MG63 (cell line): ENCODE measurements at places on chromosomes 2 and 18.

DNA sequence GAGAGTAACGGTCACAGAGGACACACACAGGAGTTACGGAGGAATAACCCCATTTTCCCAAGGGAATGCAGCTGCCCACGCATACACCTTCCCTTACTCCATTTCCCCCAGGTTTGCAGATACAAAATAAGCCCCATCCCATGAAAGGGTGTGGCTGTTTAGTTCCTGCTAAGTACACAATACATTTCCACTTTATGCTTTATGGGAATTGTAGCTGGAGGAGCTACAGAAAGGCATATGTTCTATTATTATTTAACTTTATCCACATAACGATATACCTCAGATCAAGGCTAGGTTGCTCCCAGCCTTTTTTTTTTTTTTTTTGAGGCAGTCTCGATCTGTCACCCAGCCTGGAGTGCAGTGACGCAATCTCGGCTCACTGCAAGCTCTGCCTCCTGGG is 22.7 kb upstream of the INO80D start:
- no peak for DNase-seq

DNA sequence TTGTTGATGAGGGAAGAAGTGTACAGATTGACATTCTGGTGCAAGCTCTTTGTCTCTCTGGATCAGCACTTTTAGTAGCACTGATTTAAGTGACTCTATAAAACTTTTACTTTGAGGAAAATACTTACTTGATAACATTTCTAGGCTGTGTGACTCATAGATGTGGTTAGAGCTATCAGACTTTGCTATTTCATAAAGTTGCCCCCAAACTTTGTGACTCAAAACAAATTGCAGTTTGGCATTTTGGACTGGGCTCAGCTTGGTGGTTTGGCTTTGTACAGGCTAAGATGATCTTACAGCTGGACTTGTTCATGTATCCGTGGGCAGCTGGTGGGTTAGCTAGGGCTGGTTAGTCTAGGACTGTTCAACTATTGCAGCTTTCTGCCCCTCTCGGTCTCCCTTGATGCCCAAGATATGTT is 42.1 kb upstream of the GLS start:
- DNase-seq, result peak; percentile 79

DNA sequence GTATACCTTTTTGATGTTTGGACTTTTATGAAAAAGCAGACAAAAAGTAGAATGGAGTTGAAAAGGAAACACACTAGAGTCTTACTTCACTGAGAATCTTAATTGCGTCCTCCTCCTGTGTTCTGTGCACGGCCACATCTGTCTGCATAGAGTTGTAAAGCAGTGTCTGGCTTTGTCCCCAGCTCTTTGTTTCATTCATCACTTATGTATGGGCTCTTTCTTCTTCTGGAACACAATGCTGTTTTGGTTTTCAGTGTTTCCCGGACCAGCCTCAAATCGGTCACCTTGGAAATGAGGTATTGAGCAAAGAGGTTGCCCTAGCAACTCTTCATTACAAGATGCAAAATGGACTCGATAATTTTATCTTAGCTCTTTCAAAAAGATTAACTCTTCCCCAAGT is 104.3 kb upstream of the CNGA3 start:
- DNase-seq, result no peak

DNA sequence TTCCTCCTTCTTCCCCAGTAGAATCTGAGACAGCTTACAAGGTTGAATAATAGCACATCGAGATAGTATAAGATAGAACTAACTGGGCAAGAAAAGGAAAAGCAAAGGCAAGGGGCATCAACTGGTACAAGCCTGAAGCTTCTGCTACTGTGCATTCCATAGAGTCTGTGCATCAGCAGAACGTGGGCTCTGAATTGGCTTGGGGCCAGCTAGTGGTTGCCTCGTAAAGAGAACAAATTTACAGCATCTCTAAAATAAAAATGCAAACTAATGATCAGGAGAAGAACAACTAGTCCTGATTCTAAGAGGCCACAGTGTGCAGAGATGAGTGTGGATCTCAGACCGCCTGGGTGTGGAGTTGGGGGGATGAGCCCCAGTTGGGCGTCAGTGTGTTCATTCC is 36.6 kb downstream of the UPP2 start:
- no peak for DNase-seq

- DNase-seq, result no peak
Measured at GRCh38 chr2:120534457-120534856, 188.5 kb downstream of the INHBB start.

DNA sequence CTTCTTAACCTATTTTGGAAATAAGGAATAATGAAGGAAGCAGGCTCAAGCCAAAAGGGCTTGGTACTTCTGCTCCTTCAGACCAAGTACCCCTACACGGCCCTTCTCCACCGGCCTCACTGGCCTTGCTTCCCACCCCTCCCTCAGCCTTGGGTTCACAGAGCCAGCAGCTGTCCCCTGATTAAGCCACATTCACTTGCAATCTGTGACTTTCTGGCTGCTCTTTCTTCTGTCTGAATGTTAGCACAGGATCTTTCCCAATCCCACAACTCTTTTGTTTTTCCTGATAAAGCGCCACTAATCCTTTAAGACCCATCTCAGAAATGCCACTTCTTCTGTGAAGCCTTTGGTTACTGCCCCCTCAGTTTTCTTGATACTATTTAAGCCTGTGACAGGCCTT is 52.4 kb downstream of the REEP1 start:
- DNase-seq, result no peak

GRCh38 chr18:2654169-2654927 is 1.2 kb upstream of the SMCHD1 start:
- no peak for DNase-seq

GRCh38 chr18:59735269-59735860 is 38.1 kb upstream of the CCBE1 start:
- DNase-seq, result no peak

DNA sequence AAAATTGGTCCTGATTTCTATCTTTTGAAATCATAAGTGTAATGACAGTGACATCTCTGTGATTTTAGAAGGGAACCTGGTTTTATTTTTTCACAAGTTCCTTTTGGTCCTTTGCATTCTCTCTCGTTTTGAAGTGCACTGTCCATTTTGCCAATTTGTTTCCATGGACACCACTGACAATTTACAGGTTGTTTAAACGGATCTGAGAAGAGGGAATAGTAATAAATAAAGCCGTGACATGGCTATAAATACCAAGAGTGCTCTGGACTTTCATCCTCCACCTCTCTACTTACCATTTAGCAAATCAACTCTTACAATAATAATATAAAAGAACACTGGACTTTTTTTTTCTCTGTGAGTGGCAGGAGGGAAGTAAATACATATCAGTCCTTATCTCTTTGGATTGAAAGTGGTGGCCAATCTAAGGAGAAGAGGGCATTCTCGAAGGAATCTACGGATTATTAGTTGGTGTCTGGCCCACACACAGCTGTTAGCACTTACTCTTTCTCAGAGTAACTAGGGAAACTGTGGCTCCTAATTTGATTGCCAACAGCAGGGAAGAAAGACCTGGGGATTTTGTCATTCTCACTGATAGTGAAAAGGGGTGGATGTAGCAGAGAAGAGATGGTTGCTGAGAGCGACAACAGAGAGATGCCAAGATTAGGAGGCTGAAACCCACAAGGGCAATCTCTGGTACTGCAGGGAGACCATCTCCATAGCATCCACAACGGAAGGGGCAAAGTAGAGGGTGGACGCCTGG is 108.7 kb upstream of the FSHR start:
- DNase-seq, result no peak

GRCh38 chr2:62657783-62658182 is 47.7 kb upstream of the EHBP1 start:
- no peak for DNase-seq

DNA sequence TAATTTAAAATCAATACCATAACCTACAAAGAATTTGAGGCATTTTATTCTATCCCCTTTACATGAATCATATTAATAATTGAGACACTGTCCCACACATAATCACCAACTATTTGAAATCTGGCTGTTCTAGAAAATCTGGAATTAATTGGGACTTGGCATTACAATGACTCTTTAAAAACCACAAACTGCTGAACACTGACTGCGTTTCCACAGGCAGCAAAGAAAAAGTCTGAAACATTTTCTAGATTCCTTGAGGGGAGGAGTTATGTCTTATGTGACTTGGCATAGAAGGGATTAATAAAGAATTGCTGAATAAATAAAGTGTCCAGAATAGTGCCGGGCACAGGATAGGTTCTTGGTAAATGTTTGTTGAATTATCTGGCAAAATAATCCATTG is 61.4 kb downstream of the GPR39 start:
- DNase-seq, result no peak

DNA sequence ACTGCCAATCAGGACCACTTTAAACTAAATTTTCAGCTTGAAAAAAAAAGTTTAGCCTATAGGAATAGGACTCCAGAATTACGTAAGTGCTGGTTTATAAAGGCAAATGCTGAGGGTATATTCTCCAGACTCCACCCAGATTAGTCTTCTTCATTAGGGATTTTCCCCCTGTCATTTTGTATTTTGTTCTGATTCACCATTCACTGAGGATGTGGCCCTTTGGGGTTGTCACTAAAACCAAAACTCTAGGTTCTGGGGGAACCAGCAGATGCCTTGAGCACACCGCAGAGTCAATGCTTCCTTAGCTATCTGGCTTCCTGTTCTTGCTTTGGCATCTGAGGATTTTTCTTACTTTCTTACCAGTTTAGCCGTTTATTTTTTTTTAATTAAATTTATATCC is 10.5 kb downstream of the SCYGR4 start:
- DNase-seq, result no peak

- DNase-seq, result no peak
Measured at GRCh38 chr2:173130496-173131465, 55.1 kb downstream of the MAP3K20 start.

- no peak for DNase-seq
Measured at GRCh38 chr18:3651266-3651665, 201.3 kb downstream of the TGIF1 start.

- DNase-seq, result no peak
Measured at GRCh38 chr2:174399171-174399570, 3.6 kb downstream of the SCRN3 start.

- no peak for DNase-seq
Measured at GRCh38 chr2:141641462-141641861, 489.4 kb downstream of the LRP1B start.

DNA sequence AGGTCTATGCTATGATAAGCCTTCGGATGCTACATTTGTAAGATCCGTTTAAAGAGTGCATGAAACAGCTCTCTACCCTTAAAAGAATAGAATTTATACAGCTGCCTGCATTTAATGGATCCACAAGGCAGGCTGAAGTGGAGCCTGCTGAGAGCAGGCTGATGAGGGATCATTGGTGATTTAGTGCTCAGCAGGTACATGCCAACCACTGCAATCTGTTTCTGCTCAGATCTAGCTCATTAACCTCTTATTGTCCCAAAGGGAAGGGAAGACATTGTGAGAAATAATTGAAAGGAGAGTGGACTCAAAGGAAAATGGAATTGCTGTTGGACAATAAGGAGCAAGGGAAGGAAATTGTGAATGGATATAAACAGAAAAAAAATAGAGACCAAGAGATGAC is 822.6 kb downstream of the TRIB2 start:
- DNase-seq, result no peak

DNA sequence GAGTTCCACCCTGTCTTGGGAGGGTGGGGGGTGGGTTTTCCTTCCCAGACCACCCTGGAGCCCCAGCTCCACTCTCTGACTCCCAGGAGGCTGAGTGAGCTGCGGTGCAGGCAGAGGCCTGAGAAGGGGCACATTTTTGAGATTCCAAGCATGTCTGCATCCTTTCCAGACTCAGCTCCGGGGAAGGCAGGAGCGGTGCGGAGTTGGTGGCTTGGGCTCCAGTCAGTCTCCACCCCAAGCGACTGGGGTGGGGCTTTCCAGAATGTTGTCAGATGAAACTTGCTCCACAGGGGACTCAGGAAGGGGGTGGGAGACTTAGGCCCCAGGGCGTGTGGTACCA is 44.2 kb upstream of the HS6ST1 start:
- DNase-seq, result peak; percentile 69

GRCh38 chr2:211751848-211752247 is 786.8 kb downstream of the ERBB4 start:
- DNase-seq, result no peak

- DNase-seq, result no peak
Measured at GRCh38 chr18:58495634-58496033, 133.3 kb downstream of the ALPK2 start.
